LHCN-M2 (cell line): ENCODE measurements at places on chromosomes 4 and X. TPM values are rescaled to one million over a fixed set of nuclear protein-coding genes. Genes with fewer than 3 reads are reported as not detected.
A peak's percentile ranks its signal among the peaks of the same experiment; 100 is the strongest.

- DNase-seq = no peak
These were observed 27.0 kb downstream of the KDM6A start for GRCh38 chrX:44899946-44900345.

GRCh38 chrX:100642290-100642689 lies 1.7 kb upstream of the SRPX2 start:
- no peak for DNase-seq

- peak; percentile 33 for DNase-seq
These were observed 48.2 kb upstream of the SLIT2 start for GRCh38 chr4:20203508-20203907.

- no peak for DNase-seq
These were observed 2661.6 kb downstream of the PCDH7 start for GRCh38 chr4:33381816-33382215.

DNA sequence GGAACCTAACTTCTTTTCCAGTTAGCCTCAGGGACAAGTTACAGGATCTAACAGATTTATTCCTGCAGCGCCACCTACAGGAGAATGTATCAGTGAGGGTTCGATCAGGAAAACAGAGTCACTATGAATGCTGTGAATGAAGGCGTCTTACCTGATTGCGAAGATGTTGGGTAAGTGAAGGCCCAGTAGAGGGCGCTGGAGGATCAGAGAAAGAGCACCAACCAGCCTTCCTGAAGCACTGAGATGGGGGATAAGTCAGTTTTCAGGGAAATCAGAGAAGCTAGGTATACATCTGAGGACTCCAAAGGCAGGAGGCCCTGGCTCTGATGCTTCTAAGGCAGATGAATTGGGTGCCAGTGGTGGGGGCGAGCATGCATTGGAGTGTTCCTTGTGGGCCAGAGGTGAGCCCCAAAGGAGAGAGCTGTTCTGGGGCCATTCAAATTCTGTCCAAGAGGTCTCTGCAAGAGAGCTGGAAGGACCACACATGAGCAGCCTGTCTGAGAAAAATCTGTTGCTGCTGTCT lies 169.9 kb upstream of the AADAT start:
- peak; percentile 74 for DNase-seq

DNA sequence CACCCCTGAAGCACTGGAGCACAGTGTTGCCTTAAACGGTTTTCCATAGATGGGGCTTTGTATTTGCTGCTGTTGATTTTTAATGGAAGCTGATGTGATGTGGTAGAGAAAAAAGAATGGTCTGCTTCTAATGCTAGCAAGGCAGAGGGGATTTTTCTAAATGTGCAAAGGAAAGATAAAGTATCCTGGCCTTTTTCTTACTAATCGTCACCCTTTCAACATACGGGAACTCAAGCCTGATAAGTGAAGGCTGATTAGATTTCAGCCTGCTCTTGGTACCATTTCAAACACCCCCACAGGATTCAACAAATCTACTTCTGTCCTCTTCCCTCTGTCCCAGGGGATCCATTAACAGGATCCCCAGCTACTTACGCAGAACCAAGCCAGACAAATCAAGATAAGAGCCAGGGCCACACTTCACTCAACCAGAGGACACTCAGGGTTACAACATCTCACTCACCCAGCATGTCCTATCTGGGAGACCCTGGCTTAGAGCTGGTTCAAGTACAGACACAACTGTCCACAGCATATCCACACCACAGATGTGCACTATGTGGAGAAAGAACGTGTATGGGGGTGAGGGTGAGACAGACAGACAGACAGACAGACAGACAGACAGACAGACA lies 180.0 kb downstream of the SH3KBP1 start:
- no peak for DNase-seq

GRCh38 chr4:140335076-140335475 lies 38.4 kb upstream of the SCOC start:
- no peak for DNase-seq

DNA sequence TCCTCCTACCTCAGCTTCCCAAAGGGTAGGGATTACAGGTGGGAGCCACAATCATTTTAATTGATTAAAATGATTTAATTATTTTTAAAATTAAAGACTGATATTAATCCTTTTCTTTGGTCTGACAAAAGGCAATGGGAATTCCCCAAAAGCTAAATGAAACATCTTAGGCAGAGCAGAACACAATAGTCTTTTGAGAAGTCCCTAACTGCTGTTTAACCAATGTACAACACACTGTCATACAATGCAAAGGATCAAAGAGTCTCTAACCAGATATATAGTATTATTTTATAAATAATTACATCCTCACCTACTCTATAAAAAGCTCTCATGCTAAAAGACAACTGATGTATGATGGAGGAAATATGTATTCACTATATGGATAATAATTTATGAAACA lies 47.0 kb downstream of the THAP9 start:
- no peak for DNase-seq

DNA sequence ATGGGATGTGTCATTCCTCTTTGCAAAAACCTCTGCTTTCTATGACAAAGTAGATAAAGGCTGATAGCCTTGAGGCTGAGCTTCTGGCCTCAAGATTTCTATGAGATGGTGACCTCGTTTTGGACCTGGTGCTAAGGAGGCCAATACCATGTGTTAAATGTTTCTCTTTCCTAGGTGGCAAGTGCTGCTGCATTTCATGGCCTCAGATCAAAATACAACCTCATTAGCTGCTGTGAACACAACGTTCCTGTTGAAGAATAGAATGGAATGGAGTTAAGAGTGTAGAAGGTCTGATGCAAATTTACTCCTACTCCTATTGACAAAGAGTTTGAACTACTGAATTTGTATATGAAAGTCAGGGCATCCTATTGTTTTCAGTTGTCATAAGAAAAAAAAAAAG lies 112.0 kb downstream of the C4orf51 start:
- DNase-seq = no peak

DNA sequence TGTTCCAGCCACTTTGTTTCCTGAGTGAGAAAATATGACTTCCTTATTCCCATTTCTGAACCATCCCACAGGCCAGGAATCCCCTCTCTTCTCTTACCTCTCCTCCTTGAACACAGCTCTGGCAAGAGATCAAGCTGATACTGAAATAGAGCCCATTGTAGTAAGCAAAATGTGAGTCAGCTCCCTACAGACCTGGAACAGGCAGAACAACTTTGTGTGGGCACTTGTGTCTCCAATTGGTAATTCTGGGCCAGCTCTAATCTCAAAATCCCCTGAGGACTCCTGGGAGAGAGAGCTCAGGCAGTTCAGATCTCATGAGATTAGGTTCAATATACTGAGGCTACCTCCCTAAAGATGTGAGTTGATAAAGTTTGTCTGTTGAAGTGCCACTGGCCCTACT lies 213.5 kb downstream of the GUCY2F start:
- DNase-seq = no peak

GRCh38 chrX:129980540-129981199 lies 1.8 kb upstream of the BCORL1 start:
- DNase-seq = no peak

- DNase-seq = peak; percentile 9
These were observed 111.6 kb upstream of the WDR17 start for GRCh38 chr4:175953960-175954521.

DNA sequence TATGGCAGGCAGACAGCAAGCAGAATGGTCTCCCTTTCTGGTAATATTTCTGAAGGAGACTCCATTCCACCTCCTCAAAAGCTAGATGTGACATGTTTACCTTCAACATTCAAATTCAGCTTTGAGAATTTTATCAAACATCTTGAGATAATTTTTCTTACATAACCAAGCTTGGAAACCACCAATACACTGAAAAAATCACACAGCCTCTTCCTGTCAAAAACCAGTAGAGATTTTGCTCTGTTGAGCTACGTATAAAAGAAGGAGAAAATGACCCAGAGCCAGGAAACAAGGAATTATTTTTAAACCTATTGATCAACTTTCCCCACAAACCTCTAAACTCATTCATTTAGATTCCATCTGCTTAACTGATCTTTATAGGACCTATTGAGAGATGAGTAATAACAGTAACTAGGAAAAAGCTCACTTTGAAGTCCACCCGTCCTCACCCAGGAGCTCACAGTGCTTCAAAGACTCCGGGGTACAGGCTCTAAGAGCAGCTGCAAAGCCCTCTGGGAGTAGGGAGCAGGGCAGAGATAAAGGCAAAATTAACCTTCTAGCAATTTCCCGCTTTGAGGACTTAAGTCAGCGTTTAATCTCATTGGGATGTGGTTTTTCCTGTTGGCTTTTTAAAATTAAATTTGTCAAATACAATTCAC lies 318.2 kb upstream of the RASGEF1B start:
- DNase-seq = no peak

- DNase-seq = peak; percentile 43
These were observed 345.9 kb upstream of the NOCT start for GRCh38 chr4:138669479-138670315.

DNA sequence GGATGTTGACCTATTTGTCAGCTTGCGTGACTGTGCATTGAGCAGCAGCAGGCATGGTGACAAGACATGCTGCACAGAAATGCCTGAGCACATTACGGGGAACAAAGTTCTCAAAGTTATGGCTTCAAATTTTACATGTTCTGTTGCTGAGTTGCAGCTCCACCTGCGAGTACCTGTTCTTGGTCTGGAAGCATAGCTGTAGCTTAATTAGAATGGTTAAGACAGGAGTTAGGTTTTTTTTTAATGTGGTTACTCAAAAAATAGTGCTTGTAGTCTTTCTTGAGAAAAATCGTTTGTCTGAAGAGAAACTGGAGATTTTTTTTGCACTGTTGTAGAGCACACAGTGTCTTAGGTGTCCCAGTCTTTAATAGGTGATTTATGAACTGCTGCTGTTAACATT lies 38.8 kb upstream of the GNPDA2 start:
- no peak for DNase-seq

- DNase-seq = no peak
These were observed 26.5 kb upstream of the PLCXD1 start for GRCh38 chrX:254630-255215.

GRCh38 chr4:7285244-7286094 lies 93.1 kb downstream of the SORCS2 start:
- DNase-seq = no peak

NEIL3 gene
- 13.1 and 13.8 TPM in 2 replicates for total RNA-seq

MTNR1A gene
- total RNA-seq = not detected in 2 replicates

PRSS12 gene
- 6.6 and 8.2 TPM in 2 replicates for total RNA-seq

EFHC2 gene
- total RNA-seq = 0.17 TPM in 1 of 2 replicates, not detected in the other

CSAG1 gene
- not detected in 2 replicates for total RNA-seq

FGF13 gene
- total RNA-seq = 1.8 and 3.4 TPM in 2 replicates

LRRC66 gene
- 0.32 and 0.57 TPM in 2 replicates for total RNA-seq

TEC gene
- total RNA-seq = 6.8 and 7.3 TPM in 2 replicates

STAG2 gene
- total RNA-seq = 45.8 and 90.4 TPM in 2 replicates

AKAP4 gene
- not detected in 2 replicates for total RNA-seq

MCUB gene
- 96.6 and 104 TPM in 2 replicates for total RNA-seq

FGFBP2 gene
- not detected in 2 replicates for total RNA-seq
